Left ventricle myocardium inferior (tissue), 1 donor: ENCODE measurements at places on chromosomes 3 and 15. TPM values are rescaled to one million over a fixed set of nuclear protein-coding genes. Genes with fewer than 3 reads are reported as not detected.

DNA sequence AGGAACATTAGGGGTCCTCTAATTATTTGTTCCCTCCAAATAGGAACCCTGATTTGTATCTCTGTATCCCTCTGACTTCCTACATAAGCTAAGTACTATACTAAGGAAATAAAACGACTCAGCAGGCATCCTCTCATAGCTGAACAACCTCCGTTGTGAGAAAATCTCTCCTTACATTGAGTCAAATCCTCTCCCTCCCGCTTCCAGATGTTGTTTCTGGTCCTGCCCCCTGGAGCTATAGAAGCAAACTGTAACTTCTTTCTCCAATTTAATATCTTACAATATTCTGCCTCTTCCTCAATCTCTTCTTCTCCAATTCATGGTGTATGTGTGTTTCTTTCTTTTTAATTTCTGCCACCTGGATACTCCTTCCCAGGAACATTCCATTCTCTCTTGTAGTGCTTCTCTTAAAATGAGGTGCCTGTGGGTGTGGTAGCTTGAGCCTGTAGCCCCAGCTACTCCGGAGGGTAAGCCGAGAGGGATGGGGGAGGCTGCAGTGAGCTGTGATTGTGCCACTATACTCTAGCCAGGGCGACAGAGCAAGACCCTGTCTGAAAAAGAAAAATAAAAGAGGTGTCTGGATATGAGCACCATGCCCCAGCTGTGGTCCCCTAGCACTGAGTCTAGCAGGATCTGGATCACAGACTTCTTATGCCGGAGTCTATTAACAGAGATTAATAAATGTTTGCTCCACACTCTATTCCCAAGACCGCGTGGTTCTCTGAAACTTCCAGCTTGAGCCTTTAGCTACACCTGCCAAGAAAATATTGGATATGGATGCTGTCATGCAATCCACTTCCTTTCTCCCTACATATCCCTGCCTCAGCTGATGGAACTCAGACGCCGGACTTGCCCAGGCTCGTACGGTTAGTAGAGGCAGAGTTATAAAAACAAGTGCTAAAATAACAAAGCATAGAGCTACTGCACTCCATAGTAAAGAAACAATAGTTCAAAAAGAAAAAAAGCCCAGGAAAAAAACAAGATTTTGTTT, 42.9 kb upstream of the NEO1 start:
- DNase-seq: no peak

DNA sequence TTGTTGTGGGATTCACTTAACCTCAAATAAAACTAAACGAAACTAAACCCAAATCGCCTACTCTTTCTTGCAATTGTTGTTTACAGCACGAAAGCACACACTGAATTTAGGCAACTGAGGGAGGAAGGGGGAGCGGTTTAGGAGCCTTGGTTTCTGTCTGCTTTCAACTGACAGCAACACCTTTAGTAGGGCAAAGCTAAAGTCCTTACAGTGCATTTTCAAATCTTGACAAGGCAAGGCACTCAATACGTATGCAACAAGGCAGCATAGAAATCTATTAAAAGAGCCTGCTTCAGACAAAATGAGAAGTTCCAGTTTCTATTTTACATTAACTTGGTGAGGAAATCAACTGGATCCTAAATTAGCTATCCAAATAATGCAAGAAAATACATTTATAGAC, 174.6 kb downstream of the CHST2 start:
- no peak for DNase-seq

GRCh38 chr3:38168151-38169026, 3.1 kb downstream of the OXSR1 start:
- no peak for DNase-seq

The GOLGA6B gene
- total RNA-seq: not detected

The AADACL2 gene
- not detected for total RNA-seq

DNA sequence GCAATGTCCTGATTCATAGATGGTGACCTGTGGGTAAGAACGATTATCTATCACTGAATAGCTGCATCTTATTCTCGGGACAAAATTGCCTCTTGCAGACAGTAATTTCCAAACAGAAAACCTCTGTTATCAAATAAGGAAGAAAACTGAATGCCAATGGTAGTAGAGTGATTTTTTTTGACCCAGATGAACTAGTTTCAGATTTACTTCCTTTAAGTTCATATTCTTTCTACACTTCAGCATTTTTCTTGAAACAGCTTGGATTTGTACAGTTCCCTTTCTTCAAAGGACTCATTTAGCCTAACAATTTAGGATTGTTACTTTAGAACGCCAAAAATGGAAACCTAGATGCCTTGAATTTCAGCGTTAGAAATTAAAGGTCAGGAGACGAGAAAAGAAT, 14.6 kb downstream of the ETV5 start:
- no peak for DNase-seq

- DNase-seq: no peak
These were observed 33.8 kb upstream of the GYG1 start for GRCh38 chr3:148957586-148957985.
